Skeletal muscle tissue (tissue), 5 donors: ENCODE measurements at places on chromosomes 1 and 21. TPM values are rescaled to one million over a fixed set of nuclear protein-coding genes. Genes with fewer than 3 reads are reported as not detected.

Gene BRINP2
- total RNA-seq = 0.52 TPM

Gene SH2D2A
- total RNA-seq = not detected

Gene MSH4
- total RNA-seq = 1.0 TPM

Gene SPAG17
- total RNA-seq = 0.52 TPM

Gene ITLN2
- not detected for total RNA-seq

Gene GJB4
- total RNA-seq = not detected

Gene SPRR2D
- not detected for total RNA-seq

Gene TNNT2
- 89.2 TPM for total RNA-seq

Gene SPRR2G
- total RNA-seq = not detected

Gene CENPL
- 9.9 TPM for total RNA-seq

Gene TTC22
- not detected for total RNA-seq

Gene HMCN1
- 16.7 TPM for total RNA-seq

Gene LCE1D
- total RNA-seq = not detected

Gene PLXNA2
- 14.1 TPM for total RNA-seq
